ENCODE measurements at places on chromosomes 12 and 14. TPM values are rescaled to one million over a fixed set of nuclear protein-coding genes. Genes with fewer than 3 reads are reported as not detected.
A peak's percentile ranks its signal among the peaks of the same experiment; 100 is the strongest.

DNA sequence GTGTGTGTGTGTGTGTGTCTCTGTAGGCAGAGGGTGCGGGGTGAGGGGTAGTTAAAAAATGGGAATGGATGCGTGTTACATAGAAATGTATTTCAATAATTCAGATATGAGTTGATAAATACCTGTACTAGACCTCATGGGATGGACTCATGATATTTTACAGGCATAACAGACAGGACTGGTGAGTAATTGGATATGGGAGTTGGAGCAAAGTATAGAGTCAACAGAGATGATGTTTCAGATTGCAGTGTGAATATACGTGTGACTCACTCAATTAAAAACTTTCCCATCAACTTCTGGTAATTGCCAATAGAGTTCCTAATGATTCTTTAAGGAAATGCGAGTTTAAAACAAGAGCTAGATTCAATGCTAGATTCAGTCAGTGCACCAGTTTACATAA, 711.9 kb downstream of the C12orf50 start:
- no peak for DNase-seq

PLEKHG3 gene
- 15.4 TPM for total RNA-seq

- DNase-seq: no peak
Observed at GRCh38 chr12:120739821-120740613, 14.4 kb downstream of the ACADS start.

DNA sequence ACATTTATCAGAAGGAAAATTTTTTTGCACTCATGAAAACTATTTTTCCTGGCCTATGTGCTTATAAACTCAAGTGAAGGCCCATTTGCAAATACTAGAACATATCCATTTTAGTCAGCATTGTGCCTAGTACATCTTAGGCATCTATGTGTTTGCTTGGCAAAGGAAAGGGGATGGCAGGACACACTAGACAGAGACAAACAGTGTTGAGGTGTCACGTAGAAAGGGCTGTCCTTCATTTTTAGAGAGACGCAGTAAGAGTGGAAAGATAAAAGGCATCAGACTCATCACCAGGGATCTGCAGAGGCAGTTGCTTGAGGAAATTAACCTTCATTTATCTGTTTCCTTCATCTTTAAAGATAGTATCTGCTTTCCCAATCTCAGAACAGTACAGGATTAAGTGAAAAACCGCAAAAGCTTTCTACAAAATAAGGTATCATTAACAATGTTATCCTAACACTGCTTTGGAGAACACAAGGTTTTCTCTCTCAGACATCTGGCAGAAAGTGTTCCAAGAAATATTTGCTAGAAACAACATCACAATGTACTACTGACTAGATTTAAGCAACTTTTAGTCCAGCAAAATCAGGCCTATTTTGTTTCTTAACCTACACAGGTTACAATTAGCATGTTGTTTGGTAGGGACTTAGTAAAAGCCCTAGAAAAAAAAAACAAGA, 2.0 kb downstream of the YBX3 start:
- no peak for DNase-seq

DNA sequence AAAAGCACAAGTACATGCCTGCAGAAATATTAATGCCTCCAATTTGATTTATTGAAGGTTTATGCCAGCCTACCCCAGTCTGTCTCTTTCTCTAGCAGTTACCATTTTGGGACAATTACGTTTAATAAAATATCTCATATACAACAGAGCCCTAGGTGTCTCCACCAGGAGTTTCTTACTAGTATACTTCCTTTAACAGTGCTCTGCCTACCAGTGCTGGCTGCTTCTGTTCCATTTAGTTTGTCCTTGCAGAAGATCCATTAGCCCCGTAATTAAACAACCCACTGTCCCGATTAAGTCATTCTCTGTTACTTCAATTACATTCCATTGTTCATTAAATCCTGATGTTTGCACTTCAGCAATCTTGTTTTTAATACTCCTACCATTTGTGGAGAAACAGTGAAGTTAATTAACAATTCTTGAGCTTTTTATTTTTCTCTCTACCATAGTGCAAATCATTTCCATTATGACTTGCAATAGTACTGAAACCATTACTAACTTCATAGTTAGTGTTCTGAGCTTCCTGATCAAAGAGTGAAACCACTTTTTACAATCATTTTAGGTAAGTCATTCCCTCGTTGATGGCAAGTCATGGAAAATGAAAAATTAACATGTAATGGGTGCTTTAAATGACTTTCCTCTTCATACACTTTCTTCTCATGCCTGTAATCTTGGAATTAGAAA, 121.1 kb downstream of the PLXNC1 start:
- DNase-seq: no peak

LBHD2 gene
- not detected for total RNA-seq

GRCh38 chr12:6084261-6084968, 40.1 kb downstream of the VWF start:
- DNase-seq: no peak

DNA sequence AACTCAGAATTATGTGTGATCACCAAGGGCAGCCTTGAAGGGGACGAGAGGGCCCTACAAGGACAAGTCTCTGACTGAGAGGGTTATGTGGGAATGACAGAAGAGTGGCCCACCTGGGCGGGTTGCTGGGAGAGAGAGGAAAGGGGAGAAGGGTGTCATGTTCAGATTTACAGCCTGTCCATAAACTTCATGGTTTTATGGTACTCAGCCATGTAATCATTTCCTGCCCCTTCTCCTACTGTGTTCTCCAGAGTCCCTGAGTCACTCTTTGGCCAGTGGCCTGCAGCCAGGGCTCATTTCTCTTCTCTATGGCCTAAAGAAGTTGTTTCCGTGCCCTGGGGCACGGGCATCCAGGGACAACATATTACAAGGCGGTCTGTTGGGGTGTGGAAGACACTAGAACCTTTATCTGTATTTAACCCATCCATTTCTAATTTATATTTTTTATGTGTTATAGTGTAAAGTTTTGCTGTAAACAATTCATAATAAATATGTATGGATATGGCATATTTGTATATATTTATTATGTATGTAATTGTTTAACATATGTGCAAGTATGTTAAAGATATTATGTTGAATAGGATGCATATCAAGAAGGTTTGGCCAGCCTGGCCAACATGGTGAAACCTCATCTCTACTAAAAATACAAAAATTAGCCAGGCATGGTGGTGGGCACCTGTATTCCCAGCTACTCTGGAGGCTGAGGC, 26.9 kb downstream of the DDX47 start:
- DNase-seq: peak; percentile 24

DNA sequence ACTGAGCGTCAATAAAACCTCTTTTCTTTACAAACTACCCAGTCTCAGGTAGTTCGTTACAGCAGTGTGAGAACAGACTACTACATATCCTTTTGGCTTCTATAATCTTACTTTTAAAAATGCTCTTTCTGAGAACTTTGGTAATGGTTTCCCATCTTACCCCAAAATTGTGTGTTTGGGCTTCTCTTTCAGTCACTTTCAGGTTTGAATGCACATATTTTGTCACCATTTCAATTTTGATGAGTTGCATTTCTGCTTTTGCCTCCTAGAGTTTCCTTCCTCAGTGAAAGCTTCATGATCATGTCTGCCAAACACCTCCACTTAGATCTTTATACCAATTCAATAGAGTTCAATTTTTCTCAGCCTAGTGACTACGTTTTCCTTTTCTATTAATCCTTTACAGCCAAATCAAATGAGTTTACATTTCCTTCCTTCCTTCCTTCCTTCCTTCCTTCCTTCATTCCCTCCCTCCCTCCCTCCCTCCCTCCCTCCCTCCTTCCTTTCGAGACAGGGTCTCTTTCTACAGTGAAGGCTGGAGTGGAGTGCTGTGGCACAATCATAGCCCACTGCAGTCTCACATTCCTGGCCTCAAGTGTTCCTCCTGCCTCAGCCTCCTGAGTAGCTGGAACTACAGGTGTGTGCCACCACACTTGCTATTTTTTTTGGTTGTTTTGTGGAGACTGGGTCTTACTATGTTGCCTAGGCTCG, 124.9 kb downstream of the BCAT1 start:
- DNase-seq: no peak

LALBA gene
- not detected for total RNA-seq

DNA sequence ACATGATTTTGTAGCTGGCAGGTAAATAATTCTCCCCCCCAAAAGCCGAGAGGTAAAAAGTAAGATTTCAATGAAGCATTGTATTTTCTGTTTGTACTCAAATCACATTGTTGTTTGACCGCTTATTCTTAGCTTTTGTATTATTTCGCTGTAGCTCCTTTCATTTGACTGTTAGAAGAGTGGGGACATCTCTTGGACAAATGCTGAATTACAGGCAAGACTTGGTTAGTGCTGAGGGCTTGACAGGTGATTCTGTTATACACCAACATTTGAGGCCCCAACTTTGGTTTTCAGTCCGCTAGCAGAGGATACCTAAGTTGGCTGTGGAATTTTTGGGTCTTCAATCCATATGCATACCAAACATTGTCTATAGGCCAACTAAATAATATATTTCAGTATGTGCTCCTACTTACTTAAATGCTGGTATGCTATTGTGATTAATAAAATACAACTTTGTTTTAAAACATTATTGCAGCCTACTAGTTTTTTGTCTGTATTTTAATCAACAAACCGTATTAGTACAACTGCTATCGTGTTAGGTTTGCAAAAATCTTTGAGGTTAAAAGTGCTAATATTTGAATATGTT, 102.2 kb downstream of the ERC1 start:
- peak; percentile 51 for DNase-seq

DNA sequence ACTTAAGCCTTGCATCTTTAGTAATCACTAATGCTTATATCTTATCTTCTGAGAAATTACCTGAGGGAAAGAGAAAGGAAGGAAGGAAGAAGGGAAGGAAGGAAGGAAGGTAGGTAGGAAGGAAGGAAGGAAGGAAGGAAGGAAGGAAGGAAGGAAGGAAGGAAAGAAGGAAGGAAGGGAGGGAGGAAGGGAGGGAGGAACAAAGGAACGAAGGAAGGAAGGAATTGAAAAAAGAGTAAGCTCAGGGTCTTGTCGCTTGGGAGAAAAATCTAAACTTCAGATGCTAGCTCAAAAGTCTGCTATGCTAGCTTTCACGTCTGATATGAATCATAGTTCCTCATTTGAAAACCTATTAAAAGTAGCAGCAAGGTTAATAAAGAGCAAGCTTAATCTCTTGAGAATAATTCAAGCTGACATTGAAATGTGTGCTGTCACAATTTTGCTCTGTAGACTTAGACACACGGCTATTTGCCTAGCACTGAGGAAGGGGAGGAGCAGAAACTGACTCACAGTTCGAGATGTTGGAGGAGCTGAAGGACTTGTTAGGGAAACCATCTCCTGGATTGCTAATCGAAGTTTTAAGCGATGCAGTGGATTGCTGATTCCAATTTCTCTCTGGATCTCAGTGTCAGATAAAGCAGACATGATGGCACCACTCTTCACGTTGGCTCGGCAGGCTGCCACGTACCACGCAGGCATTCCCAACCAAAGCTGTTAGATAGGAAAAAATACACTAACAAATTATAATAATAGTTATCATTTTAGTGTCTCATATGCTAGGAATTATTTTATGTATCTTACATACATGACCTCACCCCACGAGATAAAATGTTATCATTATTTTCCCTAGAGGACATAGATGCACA, 216.7 kb downstream of the ACSS3 start:
- no peak for DNase-seq

TCL1B gene
- total RNA-seq: not detected

DNA sequence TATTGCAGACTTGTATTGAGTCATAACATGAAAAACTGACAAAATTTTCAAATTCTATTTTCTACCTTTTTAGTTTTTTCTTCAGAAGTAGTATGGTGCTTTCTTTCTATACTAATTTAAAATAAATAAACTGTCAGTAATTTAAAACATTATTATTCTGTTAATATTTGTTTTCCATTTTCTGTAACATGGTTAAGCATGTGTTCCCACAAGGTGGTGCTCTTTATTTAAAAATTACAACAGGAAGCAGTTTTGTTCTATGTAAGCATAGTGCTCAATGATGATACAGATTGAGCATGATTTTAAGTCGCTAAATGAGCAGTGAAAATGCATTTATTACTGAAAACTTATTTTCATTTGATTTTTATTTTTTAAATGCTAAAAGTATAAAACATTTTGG, 114.6 kb downstream of the PPFIA2 start:
- DNase-seq: no peak

GRCh38 chr12:90484094-90484493, 470.9 kb downstream of the CCER1 start:
- DNase-seq: no peak

TSPAN9 gene
- 379 TPM for total RNA-seq

GRCh38 chr12:104763168-104763805, 194.8 kb downstream of the SLC41A2 start:
- DNase-seq: no peak

- no peak for DNase-seq
Observed at GRCh38 chr14:70924521-70924920, 17.3 kb downstream of the PCNX1 start.

DLGAP5 gene
- total RNA-seq: 0.49 TPM

GRCh38 chr12:46825591-46826414, at the start of gene SLC38A4:
Gene SLC38A4 (minus strand): TSS chr12:46825997. CDS start chr12:46793071, 32,926 bp downstream.
- peak; percentile 58 for DNase-seq

- DNase-seq: no peak
Observed at GRCh38 chr12:57011438-57012424, 4.6 kb downstream of the TAC3 start.

TPPP2 gene
- total RNA-seq: 3.2 TPM

DNA sequence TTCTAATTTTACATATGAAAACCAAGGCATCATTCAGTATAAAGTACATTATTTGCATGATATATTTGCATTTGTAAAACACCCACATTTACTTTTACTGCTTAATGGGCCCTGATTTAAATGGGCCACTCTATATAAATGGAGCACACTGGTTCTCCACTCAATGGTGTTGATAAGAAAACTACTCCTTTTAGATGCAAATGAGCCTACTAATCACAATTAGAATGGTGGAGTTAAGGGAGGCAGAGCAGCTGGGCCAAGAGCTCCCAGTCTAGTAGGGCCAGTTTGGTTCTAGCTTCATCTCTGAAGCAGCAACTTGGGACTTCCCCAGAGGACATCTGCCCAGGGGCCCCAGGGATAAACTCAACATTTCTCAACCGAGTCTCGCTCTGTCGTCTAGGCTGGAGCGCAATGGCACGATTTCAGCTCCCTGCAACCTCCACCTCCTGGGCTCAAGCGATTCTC, 120.7 kb downstream of the FOXN3 start:
- no peak for DNase-seq

DNA sequence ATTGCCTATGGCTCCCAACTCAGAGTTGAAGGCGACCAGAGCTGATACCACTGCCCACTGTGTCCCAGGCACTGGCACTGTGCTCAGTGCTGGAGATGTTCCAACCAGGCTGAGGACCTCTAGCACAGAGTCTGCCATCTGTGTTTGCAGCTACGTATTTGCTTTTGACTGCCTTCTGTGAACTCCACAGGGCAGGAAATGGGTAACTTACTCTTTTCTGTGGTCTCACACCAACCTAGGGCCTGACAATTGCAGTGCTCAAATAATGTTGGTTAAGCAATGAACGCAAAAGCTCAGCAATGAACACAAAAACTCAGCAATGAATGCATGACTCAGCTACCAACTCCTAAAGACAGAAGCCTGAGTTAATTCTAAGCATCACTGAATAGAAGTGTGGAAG, 202.8 kb downstream of the NUAK1 start:
- DNase-seq: no peak

SERPINA10 gene
- total RNA-seq: not detected

DNA sequence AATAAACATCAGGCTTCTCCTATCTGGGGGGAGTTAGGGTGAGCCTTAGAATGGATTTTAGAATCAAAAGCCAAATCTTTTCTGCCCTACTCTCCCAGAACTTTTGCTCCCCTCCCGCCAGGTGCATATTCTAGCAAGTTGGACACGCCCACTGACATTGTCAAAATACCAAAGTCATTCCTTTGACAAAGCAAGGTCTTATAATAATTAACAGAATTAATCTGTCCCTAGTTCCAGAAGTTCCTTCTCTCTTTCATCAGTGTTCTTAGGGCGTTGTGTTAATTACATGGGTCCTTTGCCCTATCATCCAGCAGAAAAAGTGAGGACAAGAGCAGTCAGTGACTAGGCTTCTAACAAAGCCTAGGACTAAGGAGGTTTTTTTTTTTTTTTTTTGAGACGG, 2.4 kb downstream of the PRR13 start:
- DNase-seq: no peak
